ENCODE measurements at places on chromosomes 6 and 20.

- no peak for DNase-seq
Observed at GRCh38 chr20:14295770-14296309, 41.6 kb downstream of the FLRT3 start.

- DNase-seq = no peak
Observed at GRCh38 chr6:16338577-16339264, 100.3 kb downstream of the GMPR start.

GRCh38 chr20:23147647-23147963, 61.5 kb upstream of the CD93 start:
- no peak for DNase-seq

- DNase-seq = no peak
Observed at GRCh38 chr6:124203812-124204167, 400.1 kb downstream of the NKAIN2 start.

DNA sequence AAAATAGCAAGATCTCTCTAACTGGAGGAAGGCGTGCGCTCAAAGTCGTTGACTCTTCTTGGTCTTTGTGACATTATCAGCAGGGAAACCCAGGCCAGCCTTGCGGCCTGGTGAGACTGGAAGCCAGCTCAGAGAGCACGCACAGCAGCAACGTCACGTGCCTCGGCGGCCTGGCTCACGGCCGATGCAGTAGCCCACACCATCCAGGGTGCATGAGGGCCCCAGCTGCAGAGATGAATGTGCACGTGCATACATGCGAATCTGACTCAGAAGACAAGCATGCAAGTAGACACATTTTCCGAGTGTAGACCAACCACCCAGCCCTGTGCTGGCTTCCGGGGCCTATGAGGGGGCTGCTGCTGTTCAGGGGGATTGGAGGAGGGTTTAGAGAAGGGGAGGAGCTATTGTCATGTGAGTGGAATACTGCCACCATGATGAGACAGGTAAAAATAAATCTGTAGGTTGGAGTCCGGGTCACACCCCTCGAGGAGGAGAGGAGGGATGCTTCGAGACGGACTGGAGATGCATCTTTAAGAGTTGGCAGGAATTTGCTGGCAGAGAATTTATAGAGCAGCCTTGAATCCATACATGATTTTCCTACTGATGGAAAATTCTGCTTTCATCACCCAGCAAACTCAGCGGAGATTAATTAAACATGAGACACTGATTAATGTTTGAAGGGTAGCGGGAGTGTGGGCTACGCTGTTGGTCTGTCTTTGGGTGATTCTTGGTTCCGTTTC, 388.2 kb downstream of the CDH4 start:
- DNase-seq = no peak

DNA sequence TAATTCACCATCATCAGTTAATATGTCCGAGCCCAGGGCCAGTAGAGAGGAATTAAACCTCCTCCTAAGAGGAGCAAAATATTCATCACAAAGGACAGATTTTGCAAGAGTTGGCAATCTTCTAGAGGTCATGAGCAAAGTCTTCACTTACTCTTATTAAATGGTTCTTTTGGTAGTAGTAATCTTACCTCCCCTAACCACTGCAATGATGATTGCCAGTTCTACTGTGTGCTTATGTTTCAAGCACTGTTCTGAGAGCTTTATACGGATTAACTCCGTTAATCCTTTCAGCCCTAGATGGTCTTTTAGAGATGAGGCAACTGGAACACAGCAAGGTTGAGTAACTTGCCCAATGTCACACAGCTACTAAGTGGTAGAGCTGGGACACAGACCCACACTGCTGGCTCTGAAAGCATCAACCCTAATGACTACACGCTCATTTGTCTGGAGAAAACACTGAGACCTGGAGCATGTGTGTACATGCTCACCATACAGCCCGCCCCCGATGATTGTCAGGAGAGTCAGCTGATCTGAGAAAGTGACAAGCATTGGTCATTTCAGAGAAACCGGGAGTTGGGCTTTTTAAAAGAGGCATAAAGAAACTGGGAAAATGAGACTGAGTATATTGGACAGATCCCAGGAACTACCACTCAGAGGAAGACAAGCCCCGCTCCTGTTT, 276.0 kb downstream of the NRN1 start:
- no peak for DNase-seq

- no peak for DNase-seq
Observed at GRCh38 chr6:19879663-19880062, 42.5 kb downstream of the ID4 start.

DNA sequence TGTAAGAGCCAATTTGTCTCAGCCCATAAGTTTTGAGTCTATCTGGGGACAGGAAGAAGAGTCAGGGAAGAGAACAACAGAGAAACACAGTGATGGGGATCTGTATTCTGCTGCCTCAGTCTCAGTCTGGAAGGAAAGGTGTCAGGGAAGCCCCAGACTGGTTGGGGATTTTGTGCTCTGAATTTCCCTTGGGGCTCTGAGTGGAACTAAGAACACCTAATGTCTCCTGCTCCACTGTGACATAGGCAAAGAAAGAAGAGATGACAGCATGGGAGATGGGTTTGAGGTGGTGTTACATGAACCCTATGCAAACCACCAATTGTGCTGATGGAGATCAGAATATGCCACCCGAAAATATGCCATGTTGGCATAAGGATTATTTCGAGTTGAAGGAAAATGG, 139.5 kb upstream of the MYLIP start:
- no peak for DNase-seq

- no peak for DNase-seq
Observed at GRCh38 chr20:44627364-44628010, 24.0 kb downstream of the ADA start.

DNA sequence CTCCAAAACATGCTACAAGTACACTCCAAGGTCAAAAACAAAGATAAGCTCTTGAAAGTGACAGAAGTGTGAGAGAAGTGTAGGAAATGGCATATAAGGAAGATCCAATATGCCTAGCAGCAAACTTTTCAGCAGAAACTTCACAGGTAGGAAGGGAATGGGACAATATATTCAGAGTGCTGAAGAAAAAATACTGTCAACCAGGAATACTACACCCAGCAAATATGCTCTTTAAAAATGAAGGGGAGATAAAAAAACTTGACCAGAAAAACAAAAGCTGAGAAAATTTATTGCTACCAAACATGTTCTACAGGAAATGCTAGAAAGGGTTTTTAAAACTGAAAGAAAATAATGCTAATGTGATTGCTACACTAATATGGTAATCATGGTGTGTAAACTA, 46.2 kb downstream of the THBS2 start:
- no peak for DNase-seq

GRCh38 chr6:83442752-83443151, 11.9 kb upstream of the ME1 start:
- DNase-seq = no peak

All from activated naive CD4-positive, alpha-beta T cell treated with anti-CD3 and anti-CD28 coated beads, Interleukin-2, amount 50 U/mL, for 16 hours (primary cell).